Activated CD4-positive, alpha-beta T cell treated with anti-CD3 and anti-CD28 coated beads, Interleukin-2, amount 10 ng/mL, durations not matched to agents 24 days and 14 days (primary cell): ENCODE measurements at places on chromosomes 6 and 20.

- peak; percentile 99 for DNase-seq
Observed at GRCh38 chr6:152982904-152983636, at the start of gene FBXO5. TSS of gene FBXO5 (minus strand) at chr6:152983041. CDS start at chr6:152982959, 82 bp downstream.

DNA sequence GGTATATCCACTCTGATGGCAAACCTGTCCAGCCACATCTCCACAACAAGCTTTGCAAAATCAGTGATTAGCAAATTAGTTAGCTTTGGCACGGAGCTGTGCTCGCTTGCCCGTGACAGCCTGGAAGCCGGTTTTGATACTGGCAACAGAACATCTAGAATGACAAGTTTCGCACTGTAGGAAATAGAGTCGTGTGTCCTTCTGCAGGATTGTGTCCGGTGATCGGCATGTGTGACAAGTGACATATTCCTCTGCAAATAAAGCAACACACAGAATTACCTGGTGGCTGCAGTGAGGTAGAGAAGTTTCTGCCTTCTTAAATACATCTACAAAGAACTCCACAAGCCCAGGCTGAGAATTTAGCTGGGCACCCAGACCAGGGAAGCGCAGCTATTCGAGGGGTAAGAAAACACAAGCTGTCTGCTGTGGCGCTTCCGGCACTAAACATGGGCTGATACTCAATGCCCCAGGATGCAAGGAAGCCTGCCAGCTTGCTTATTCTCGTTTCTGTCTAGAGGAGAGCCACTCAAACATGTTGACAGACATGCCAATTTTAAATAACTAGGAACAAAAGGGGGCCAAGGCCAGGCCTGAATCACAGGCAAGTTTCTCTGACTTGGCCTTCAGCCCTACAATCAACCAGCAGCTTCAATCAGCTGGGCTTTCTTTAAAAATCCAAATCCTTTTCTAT is 22.2 kb downstream of the EIF2S2 start:
- no peak for DNase-seq

DNA sequence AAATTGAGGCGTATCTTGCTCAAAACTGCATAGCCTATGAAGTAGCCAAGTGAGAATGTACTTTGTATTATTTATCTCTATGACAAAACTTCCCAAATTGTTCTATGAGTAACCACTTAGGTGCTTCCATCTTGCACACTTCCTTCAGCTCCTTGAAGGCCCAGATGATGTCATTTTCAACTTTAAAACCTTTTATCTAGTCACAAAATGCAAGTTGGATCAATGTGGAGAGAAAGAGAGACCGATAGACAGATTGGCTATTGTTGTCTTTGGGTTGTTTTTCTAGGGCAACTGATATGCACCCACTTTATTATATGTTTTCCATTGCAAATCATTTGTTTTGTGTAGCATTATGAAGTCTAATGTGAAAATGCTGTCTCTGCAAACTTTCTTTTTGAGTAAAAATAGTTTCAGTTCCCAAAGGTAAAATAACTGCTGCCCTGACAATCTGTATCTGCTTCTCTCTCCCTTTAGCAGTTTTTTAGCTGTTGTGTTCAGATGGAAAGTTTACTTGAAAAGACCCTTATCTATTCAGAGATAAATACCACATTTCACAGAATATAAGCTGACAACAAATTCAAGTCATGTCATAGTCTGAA is 73.7 kb upstream of the CITED2 start:
- no peak for DNase-seq

DNA sequence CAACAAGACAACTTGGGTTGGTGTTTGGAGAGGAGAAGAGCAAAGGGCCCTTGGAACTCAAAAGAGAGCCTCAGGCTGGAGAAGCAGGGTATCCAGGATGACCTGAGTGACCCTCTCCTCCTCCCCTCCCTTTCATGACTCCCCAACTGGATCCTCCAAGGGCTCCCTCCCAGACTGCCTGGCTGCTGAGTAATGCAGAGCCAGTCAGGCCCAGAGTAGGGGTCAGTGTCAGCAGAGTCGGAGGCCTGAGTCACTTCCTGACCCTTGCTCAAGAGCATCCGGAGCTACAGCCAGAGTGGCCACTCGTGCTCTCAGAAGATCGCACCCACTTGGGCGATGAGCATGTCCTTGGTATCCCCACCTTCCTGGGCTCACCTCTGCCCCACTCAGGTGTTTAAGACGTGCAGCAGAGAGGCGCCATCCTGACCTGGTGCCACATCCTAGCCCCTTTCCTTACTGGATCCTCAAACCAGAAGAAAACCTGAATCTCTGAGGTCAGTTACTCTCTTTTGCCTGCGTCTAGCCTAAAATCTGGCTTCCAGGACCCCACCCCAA is 2.8 kb upstream of the MAPK13 start:
- DNase-seq = no peak

GRCh38 chr6:31157513-31158139 is at the start of gene CCHCR1:
TSS of gene CCHCR1 (minus strand) at chr6:31157802. CDS start at chr6:31157600, 202 bp downstream.
- DNase-seq = no peak

GRCh38 chr6:1047981-1048541 is 263.8 kb upstream of the FOXQ1 start:
- DNase-seq = no peak

DNA sequence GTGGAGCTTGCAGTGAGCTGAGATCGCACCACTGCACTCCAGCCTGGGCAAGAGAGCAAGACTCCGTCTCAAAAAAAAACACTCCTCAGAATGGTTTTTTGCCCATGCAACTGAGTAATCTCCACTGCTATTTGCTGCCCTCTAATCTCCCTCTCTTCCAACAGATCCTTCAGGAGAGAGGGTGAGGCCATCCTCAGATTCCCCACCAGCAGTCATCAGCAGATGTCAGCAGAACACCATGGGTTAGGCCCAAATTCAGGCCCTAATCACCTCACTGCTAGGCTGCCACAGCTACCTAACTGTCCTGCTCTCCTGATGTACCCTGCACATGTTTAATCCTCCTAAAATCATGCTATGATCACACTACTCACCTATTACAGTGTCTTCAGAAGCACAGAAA is 63.2 kb upstream of the BEND6 start:
- no peak for DNase-seq
